IMR-90 (cell line): ENCODE measurements at places on chromosomes 12 and 14. TPM values are rescaled to one million over a fixed set of nuclear protein-coding genes. Genes with fewer than 3 reads are reported as not detected.

The SPIC gene
- total RNA-seq, result not detected in 2 replicates

- peak; percentile 8 for DNase-seq
- peak overlapping the region; percentile 99; the same call in 1 of the 2 replicates for H3K27ac ChIP-seq
- H3K4me1 ChIP-seq, result peaks cover 1% of the 10 kb centered on the region; the same call in 1 of the 2 replicates
- H3K36me3 ChIP-seq, result peaks cover 2% of the 10 kb centered on the region; the same call in 1 of the 2 replicates
- no peaks in the 10 kb centered on the region for H3K27me3 ChIP-seq
These were observed 1.8 kb downstream of the ARID2 start for GRCh38 chr12:45731190-45731775.

DNA sequence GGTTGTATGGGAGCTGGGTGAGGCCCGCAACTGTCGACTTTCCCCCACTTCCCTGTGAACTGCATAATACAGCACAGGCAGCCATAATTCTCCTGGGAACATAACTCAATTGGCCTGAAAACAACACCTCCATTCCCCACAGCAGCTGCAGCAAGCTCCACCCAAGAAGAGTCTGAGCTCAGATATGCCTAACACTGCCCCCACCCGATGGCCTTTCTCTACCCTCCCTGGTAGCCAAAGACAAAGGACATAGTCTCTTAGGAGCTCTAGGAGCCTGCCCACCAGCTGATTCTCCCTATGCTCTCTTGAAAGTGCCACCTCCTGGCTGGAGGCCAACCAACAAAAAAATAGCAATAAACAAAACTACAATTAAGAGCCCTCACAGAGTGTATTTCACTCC, 542.7 kb upstream of the LMO3 start:
- H3K27ac ChIP-seq, result no peak overlapping the region
- no peak overlapping the region for H3K4me3 ChIP-seq
- no peaks in the 10 kb centered on the region for H3K4me1 ChIP-seq
- no peak for DNase-seq
- no peaks in the 10 kb centered on the region for H3K27me3 ChIP-seq
- H3K36me3 ChIP-seq, result no peaks in the 10 kb centered on the region

DNA sequence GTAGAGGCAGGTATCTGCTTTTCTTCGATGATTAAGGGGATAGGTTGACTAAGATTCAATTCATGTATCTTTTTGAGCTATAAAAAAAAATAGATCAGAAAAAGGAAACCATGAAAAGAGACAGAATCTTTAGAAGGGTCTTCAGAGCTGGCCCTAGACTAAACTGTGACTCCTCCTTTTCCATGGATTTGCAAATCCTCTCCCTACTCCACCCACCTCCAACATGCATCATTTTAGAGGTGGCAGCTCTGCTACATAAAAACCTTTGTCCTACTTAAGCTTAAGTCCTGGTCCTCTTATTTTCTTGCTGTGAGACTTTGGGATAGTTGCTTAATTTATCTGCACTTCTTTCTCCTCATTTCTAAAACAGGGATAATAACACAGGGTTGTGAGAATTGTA, 48.4 kb upstream of the LIMA1 start:
- H3K4me1 ChIP-seq, result peaks cover 2% of the 10 kb centered on the region
- H3K36me3 ChIP-seq, result no peaks in the 10 kb centered on the region
- no peak overlapping the region for H3K27ac ChIP-seq
- DNase-seq, result no peak
- H3K27me3 ChIP-seq, result no peaks in the 10 kb centered on the region

DNA sequence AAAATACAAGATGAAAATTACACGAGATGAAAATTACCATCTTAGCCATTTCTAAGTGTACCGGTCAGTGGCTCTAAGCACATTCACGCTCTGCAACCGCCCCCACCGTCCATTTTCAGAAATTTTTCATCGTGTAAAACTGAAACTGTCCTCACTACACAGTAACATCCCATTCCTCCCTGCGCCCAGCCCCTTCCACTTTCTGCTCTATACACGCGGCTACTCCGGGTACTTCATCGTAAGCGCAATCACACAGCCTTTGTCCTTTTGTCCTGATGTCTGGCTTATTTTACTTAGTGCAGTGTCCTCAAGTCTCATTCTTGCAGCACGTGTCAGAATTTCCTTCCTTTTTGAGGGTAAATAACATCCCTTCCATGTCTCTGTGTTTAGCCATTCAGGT, 3.6 kb upstream of the GPR132 start:
- peaks cover 7% of the 10 kb centered on the region for H3K4me1 ChIP-seq
- no peak overlapping the region for H3K27ac ChIP-seq
- peaks cover 7% of the 10 kb centered on the region; the same call in 1 of the 2 replicates for H3K27me3 ChIP-seq
- H3K36me3 ChIP-seq, result no peaks in the 10 kb centered on the region
- H3K4me3 ChIP-seq, result no peak overlapping the region
- no peak for DNase-seq

DNA sequence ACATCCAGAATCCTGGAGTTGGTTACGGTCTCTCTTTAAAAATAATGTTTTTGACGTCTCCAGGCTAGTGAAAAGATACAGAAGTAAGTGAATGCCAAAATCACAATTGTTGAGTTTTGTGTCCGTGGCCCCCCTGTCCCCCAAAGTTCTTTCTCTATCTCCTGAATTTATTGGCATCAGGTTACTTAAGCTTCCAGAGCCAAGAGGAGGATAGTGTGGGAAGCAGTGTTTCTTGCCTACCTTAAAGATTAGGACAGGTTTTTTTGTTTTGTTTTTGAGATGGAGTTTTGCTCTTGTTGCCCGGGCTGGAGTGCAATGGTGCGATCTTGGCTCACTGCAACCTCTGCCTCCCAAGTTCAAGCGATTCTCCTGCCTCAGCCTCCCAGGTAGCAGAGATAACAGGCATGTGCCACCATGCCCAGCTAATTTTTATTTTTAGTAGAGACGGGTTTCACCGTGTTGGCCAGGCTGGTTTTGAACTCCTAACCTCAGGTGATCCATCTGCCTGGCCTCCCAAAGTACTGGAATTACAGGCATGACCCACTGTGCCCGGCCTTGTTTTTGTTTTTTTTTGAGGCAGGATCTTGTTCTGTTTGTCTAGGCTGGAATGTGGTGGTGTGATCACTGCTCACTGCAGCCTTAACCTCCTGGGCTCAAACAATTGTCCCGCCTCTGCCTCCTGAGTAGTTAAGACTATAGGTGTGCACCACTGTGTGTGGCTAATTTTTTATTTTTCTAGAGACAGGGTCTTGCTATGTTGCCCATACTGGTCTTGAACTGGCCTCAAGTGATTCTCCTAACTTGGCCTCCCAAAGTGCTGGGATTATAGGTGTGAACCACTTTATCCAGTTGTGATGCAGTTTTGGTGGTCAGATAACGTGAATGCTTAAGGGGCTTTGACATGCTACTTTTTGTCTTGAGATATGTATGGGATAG, 5.4 kb downstream of the SRSF5 start:
- H3K36me3 ChIP-seq, result peaks cover 58% of the 10 kb centered on the region
- no peak overlapping the region for H3K4me3 ChIP-seq
- peaks cover 4% of the 10 kb centered on the region for H3K4me1 ChIP-seq
- no peaks in the 10 kb centered on the region for H3K27me3 ChIP-seq

DNA sequence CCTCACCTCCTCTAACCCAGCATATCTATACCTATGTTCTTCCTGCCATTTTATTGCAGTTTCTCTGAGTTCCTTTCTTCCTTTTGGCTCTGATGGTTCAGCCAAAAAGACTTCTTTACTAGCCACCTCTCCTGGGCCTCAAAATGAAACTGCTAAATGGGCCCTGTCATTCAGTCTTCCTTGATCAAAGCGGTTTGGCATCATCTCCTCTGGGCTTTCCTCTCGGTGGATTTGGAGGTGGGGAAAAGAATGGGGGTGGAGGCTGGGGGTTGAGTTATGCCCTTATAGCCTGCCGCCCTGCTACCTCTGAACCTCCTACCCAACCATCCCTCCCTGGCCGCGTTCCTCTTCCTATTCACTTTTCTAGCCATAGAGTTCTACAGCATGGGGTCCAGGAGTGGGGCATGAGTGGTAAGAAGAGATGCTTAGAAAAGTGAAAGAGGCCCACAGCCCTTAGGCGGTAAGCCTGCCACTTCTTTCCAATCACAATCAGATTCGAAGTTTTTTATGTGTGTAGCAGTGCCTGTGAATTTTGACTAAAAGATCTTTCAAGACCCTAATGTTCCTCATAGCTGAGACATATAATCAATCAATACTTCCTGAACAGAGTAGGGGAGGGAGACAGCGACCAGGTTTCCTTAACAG, 2.5 kb downstream of the AJUBA start:
- H3K27ac ChIP-seq, result peak overlapping the region; percentile 81
- no peak for DNase-seq
- H3K36me3 ChIP-seq, result peaks cover 24% of the 10 kb centered on the region

- peak overlapping the region; percentile 40; the same call in 1 of the 2 replicates for H3K27ac ChIP-seq
- no peaks in the 10 kb centered on the region for H3K4me1 ChIP-seq
- peak; percentile 42 for DNase-seq
- H3K36me3 ChIP-seq, result no peaks in the 10 kb centered on the region
- no peak overlapping the region for H3K4me3 ChIP-seq
These were observed 73.8 kb upstream of the PTPRR start for GRCh38 chr12:70994217-70994788.

- no peaks in the 10 kb centered on the region for H3K4me1 ChIP-seq
- H3K27me3 ChIP-seq, result no peaks in the 10 kb centered on the region
- no peak for DNase-seq
- H3K4me3 ChIP-seq, result peak overlapping the region; percentile 70
- H3K36me3 ChIP-seq, result no peaks in the 10 kb centered on the region
- H3K27ac ChIP-seq, result no peak overlapping the region; the same call in 1 of the 2 replicates
These were observed 320 bp upstream of the PRPF39 start for GRCh38 chr14:45083617-45083975.

DNA sequence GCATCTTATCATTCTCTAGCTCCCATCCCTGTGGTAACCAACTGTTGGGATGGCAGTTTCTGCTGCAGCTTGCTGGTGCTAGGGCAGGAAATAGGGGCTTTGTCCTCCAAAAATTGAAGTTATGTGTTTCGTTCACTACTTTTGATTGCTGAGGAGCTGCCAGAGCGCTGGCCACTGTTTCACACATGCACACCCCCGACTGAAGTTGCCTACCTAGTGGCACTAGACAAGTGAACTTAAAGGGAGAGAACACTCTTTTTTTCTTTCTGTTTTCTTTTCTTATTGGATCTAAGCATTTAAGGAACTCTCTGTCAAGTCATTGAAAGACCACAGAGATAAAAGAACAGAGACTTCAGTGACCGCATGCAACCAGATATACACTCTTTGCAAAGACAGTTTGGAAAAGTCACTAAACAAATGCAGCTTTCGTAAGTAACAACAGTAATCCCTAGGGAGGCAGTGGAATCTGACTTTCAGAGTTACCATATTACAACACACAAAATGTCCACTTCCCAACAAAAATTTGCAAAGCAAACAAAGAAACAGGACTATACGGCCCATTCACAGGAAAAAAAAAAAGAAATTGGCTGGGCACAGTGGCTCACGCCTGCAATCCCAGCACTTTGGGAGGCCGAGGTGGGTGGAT, 12.0 kb downstream of the TFCP2 start:
- no peak overlapping the region for H3K27ac ChIP-seq
- no peak overlapping the region for H3K4me3 ChIP-seq
- DNase-seq, result no peak
- H3K36me3 ChIP-seq, result no peaks in the 10 kb centered on the region
- peaks cover 2% of the 10 kb centered on the region; the same call in 1 of the 2 replicates for H3K4me1 ChIP-seq
- H3K27me3 ChIP-seq, result no peaks in the 10 kb centered on the region

GRCh38 chr12:4152145-4152795, 121.3 kb upstream of the CCND2 start:
- H3K36me3 ChIP-seq, result no peaks in the 10 kb centered on the region
- H3K27ac ChIP-seq, result no peak overlapping the region
- peaks cover 3% of the 10 kb centered on the region for H3K27me3 ChIP-seq
- no peak overlapping the region for H3K4me3 ChIP-seq
- DNase-seq, result no peak

DNA sequence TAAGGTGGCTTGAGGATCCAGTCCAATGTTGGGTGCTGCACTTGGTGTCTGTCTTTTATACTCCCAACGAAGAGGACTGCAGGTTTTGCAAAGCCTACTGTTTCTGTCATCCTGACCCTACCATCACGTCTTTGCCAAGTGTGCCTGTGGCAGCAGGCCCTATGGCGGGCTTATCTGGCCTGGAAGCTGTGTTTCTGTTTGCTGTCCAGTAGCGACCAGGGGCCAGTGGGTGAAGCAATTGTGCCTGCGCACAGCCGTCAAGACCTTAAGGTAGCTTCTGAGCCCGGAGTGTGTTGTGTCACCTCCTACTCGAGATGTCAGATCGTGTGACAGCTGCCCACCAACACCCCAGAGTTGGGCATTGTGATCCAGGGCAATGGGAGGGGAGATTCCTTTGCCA, 62.7 kb downstream of the DDX51 start:
- H3K27ac ChIP-seq, result no peak overlapping the region
- peaks cover 21% of the 10 kb centered on the region for H3K36me3 ChIP-seq
- DNase-seq, result no peak
- no peak overlapping the region for H3K4me3 ChIP-seq

DNA sequence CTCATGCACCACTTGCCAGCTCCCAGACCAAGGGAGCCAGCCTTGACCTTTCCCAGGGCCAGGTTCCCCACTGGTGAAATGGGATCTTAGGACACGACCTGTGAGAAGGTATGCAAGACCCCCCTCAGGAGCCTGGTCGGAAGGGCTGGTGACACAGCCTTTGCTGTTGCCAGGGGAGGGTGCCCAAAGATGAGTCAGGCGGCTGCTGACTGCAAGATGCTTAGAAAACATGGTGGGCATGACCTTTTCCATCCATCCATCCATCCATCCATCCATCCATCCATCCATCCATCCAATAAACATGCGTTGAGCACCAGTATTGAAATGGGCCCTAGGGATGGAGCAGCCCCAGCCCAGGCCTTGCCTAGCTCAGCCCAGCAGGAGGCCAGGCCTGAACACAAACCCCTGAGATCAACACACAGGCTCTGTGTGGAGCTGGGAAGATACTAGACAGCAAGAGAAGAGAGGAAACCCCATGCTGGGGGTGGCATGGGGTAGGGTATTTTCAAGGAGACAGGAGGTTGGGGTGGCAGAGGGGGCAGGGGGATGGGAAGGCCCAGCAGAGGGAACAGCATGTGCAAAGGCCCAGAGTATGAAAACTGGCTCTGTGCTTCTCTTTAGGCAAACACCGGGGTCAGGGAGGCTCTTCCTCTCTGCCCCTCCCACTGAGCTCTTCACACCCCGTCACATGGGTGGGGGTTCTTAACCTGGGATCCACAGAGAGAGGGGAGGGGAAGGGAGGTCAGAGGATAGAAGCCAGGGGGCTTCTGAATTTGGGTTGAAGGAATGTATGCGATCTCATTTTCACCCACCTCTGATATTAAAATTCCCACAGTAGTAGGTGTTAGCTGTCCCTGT, 26.2 kb upstream of the YY1 start:
- H3K4me3 ChIP-seq, result no peak overlapping the region
- no peak for DNase-seq
- H3K36me3 ChIP-seq, result no peaks in the 10 kb centered on the region
- H3K4me1 ChIP-seq, result peaks cover 7% of the 10 kb centered on the region
- H3K27me3 ChIP-seq, result no peaks in the 10 kb centered on the region

The KRT82 gene
- total RNA-seq, result not detected in 2 replicates
